ENCODE measurements at places on chromosomes 16 and 17. TPM values are rescaled to one million over a fixed set of nuclear protein-coding genes. Genes with fewer than 3 reads are reported as not detected.

DNA sequence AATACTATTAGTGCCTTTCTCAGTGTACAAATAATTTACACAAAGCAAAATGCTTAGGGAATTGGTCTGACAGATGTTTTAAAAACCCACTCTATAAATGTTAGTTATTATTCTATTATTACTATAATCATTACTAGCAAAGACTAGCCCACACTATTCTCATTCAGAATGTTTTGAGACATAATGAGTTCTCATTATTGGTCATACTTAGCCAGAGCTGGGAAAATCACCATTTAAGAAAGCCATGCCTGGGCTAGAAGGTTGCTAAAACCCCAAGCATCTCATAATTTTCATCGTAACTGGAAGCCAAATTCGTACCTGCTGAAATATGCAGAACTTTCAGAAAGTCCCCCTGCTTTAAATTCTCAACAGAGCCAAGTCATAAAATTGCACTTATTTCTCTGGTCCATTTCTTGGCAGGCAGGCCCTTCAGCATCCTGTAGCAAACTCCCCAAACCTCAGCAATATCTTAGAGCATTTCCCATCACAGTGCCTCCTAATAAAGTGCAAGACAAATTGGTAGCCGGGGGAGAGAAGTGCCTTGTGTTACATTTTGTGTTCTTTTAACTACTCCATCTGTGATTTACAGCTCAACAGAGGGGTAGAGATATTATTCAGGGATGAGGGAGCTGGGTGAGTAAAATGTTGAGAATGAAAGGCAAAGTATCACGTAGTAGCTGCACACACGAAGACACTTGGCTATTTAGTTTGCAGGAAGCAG, 79.8 kb upstream of the ADAMTS18 start:
- DNase-seq = no peak

The ATP5PD gene
- 595 TPM for total RNA-seq

DNA sequence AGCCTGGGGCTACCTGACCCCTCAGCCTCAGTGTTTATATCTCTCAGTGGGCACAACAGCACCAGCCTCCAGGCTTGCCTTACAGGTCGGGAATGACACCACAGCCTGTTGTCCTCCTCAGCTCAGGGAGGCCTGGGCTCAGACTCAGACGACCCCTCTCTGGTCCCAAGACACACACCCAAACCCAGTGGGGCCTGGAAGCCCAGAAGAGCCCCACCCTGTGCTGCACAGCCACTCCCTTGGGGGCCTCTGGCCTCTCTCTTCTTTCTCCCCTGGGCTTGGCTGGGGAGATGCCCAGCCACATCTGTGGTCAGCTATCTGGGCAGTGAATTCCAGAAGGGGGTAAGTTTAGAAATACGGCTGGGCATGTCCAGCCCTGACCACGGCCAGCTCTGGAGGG, 2.4 kb downstream of the NATD1 start:
- no peak for DNase-seq

The CBX8 gene
- 7.0 TPM for total RNA-seq

GRCh38 chr17:12021623-12022140, 1.0 kb downstream of the MAP2K4 start:
- no peak for DNase-seq

DNA sequence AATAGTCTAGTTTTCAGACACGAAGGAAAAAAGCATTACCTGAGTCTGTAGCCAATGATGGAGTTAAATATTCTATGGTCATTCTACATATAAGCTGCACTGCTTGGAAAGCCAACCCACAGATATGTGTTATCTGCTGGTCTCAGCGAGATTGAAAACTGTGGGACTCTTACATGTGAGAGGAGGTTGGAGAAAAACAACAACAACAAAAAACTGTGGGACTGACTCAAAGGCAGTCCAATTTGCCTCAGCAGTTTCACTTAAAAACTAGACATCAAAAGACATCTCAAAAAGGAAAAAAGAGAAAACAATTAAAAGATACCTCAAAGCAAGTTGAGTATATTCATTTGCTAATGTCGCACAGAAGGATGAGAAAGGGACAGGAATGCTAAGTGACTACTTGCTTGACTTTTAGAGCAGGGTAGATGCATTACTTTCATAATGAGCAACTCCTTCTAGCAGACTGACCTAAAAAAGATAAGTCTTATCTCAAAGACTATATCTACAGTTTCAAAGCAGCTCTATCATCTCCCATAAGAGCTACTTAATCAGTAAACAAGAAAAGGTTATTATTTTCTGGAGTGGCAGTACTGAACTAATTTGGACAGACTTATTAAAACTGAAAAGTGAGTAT, 35.5 kb upstream of the ITGA2B start:
- no peak for DNase-seq

DNA sequence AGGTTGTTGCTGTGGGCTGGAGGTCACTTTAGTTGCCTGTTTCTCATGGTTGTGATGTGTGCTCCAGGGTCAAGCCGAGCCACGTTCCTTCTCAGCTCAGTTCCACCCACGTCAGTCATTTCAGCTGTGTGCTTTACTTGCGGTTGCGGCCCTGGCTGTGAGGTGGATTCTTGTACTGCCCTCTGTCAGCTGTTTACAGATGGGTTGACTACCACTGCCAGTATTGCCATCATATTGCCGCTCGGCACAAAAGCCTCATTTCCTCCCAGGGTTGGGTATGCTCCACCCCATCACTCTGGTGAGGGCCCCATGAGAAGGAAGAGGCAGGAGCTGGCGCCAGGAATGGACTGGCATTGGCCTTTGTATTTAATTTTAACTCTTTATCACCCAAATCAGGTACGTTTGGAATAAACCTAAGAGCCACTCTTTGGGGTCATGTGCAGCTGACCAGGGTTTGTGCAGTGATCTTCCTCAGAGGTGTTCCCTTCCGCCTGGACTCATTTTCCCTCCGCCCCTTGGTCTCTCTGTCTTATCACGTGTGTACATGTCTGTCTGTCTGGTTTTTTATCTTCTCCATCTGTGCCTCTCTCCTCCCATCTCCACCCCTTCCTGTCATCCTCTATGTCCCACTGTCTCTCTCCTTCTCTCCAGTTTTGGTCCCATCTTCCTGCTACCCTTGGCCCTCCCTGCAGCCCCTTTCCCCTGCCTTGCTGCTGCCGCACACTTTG, 25.0 kb downstream of the METTL22 start:
- no peak for DNase-seq

All from H4 (cell line).